ENCODE measurements at places on chromosomes 12 and 14.
A peak's percentile ranks its signal among the peaks of the same experiment; 100 is the strongest.

- no peak for DNase-seq
Observed at GRCh38 chr14:51395361-51395849, 155.4 kb downstream of the TMX1 start.

DNA sequence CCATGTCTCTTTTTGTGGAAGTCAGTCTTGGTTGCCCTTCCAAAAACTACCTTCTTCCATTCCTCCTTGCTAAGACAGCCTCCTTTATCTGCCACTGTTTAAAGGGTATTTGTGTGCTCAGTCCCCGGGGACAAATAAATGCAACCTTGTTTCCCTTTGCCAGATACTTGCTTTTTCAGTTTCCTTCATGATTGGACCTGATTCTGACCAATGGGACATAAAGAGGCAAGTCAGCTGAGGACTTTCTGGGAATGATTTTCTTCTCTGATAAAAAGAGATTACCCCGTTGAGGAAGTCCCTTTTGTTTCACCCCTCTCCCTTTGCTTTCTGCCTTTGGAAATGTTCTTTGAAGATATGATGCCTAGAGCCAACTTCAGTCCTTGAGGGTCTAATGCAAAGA lies 7.4 kb upstream of the TUBA1B start:
- no peak for DNase-seq

- no peak for DNase-seq
Observed at GRCh38 chr12:77644915-77645605, 185.6 kb upstream of the NAV3 start.

DNA sequence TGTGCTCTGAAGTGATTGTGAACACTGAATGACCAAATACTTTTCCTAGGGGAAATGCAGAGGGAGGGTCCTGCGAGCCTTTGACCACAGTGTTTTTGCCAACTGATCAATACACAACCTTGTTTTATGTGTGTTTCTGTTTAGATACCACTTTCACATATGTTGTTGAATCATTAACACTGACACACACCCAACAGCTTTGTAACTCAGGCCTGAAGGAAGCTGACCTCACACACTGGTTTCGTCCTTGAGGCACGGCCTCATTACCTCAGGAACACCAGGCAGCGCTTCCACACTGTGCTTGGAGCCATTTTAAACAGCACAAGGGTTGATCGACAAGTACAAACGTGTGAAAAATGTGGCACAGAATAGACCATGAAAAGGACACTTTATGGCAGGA lies 60.0 kb downstream of the PPFIBP1 start:
- no peak for DNase-seq

DNA sequence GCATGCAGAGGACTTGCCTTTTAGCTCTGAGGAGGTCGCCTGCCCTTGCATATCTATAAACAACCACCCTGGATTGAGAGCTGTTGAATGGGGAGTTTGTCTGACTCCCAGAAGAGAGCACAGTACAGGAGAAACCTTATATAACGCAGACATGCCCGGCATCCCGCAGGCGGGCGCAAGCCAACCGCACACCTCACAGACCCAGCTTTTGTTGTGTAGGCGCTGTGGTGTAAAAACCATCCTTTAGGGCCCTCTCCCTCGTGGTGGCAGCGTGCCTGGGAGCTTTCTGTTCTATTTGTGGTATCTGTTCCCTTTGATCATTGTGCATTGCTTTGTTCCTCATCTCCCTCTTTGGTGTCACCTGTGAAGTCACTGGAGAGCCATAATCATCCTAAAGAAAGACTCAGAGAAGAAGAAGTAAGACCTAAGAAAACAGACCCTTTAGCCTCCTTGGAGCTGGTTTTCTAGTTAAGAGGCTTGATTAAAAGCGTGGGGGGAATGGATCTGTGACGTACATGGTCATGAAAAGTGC lies 77.7 kb downstream of the ETV6 start:
- DNase-seq, result peak; percentile 55

GRCh38 chr14:90714811-90715210 lies 101.4 kb downstream of the TTC7B start:
- DNase-seq, result no peak

- no peak for DNase-seq
Observed at GRCh38 chr12:65082406-65082805, 38.7 kb downstream of the WIF1 start.

- DNase-seq, result no peak
Observed at GRCh38 chr14:97283005-97283403, 485.8 kb downstream of the VRK1 start.

DNA sequence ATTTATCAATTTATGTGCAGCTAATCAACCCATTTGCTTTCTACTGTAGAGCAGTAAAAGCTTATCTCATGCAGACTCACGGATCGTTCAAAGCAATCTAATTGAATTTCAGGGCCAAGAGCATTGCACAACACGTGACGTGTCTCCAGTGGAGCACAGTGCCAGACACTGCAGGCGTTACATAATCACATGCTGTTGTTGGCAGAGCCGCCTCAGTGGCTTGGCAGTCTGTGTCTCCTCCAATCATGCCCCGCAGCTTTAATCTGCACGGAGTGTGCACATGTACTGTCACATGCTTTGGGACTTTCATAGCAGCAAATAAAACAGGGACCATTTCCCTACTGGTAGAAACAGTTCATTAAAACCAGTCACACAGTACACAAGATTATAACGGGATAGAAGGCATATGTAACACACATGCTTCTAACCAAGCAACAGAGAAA lies 309.3 kb downstream of the ITPR2 start:
- DNase-seq, result no peak

DNA sequence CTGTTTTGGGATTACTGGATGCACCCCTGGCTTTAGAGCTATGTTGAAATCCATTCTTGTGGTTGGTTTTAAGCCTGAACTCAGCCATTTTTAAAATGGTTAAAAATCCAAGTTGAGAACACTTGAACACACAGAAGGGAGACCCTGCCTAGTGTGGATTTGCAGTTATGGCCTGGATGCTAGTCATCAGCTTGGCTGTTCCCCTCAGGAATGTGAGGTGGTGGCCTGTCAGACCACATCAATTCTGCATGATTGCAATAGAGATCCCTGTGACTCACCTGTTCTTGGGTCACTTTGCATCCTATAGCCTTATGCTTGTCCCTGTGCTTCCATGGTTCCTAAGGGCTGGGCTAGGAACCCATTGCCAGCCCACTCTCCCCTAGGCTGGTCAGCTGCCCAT lies 454.1 kb downstream of the ATP23 start:
- DNase-seq, result no peak

DNA sequence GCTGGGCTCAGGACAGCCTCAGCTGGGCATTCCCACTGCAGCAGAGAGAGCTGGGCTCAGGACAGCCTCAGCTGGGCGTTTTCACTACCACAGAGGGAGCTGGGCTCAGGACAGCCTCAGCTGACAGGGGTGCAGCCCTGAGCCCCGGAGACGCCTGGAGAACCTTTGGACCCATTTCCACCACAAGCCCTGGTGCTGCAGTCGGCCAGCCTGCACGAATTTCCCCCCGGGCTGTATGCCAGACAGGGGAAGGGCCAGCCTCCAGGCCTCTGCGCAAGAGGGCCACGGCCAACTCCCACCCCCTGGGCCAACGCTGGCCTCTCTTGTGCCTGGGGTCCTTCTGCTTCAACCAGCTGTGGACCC lies 2.6 kb upstream of the C14orf180 start:
- no peak for DNase-seq

DNA sequence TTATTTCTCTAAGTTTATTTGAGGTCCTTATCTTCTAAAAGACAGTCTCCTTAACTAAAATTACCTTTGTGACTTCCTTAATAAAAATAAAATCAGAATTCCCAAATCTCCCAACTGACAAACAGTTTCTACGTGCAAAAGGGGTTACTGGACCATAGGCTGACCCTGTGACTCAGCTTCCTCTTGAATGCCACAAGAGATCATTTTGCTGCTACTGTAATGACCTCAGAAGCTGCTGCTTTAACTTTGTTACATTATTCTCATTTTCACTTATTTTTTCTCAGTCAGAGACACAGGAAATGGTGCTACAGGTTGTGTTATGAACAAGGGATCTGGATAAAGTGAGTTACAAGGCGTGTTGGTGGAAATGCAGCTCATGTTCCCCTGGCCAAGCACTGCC lies 132.2 kb upstream of the TMTC2 start:
- no peak for DNase-seq

DNA sequence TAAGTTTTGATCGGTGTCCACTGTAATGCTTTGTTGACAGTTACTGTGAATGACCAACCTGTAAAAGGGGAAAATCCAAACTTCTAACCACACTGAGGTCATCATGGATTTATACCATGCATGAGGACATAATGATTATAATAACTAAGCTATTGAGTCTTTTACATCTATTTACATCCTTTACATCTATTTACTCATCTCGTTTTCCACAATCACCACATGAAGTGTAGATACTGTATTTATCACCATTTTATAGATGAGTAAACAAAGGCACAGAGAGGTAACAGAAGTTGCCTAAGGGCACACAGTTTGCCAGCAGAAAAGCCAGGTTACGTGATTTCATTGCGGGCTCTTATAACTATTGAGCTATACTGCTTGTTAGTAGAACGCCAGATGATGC lies 27.9 kb upstream of the EID3 start:
- no peak for DNase-seq

Data from activated T-cell treated with anti-CD3 and anti-CD28 coated beads for 48 hours (primary cell).